Neural crest cell (in vitro differentiated cells): ENCODE measurements at places on chromosomes 5 and 9. TPM values are rescaled to one million over a fixed set of nuclear protein-coding genes. Genes with fewer than 3 reads are reported as not detected.
A peak's percentile ranks its signal among the peaks of the same experiment; 100 is the strongest.

The LCN10 gene
- total RNA-seq, result not detected in 2 replicates

The EGFLAM gene
- total RNA-seq, result 9.1 and 10.3 TPM in 2 replicates

The FAM221B gene
- total RNA-seq, result 0.19 and 0.43 TPM in 2 replicates

GRCh38 chr5:57843059-57843367, 360.4 kb upstream of the ACTBL2 start:
- DNase-seq, result no peak

- no peak for DNase-seq
Observed at GRCh38 chr5:68375540-68375939, 160.0 kb downstream of the PIK3R1 start.

- no peak for DNase-seq
Observed at GRCh38 chr5:59139695-59140094, 556.8 kb downstream of the RAB3C start.

DNA sequence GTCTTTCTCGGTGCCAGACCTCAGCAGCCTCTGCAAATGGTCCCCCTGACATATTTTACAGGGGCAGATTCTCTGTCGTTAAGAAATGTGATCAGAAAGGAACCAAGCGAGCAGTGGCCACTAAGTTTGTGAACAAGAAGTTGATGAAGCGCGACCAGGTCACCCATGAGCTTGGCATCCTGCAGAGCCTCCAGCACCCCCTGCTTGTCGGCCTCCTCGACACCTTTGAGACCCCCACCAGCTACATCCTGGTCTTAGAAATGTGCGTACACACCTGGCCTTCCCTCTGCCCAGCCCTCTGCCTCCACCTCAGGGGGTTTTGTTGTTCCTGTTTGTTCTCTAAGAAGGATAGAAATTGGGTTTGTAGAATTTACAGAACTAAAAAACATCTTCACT, 77.3 kb upstream of the OTULINL start:
- no peak for DNase-seq

GRCh38 chr5:16914108-16914435, 22.0 kb downstream of the MYO10 start:
- no peak for DNase-seq

The HIGD2A gene
- total RNA-seq, result 91.2 and 92.5 TPM in 2 replicates

- no peak for DNase-seq
Observed at GRCh38 chr5:124418390-124418789, 328.0 kb downstream of the ZNF608 start.

The PCDHA1 gene
- 0.07 TPM in 1 of 2 replicates, not detected in the other for total RNA-seq

The PCDHB2 gene
- 52.6 and 57.8 TPM in 2 replicates for total RNA-seq

GRCh38 chr5:55534436-55535198, at the start of gene PLPP1:
Gene PLPP1 (minus strand): TSS chr5:55534964. CDS start chr5:55534629, 335 bp downstream.
- peak; percentile 87 for DNase-seq

The WDR31 gene
- 3.5 and 3.6 TPM in 2 replicates for total RNA-seq

DNA sequence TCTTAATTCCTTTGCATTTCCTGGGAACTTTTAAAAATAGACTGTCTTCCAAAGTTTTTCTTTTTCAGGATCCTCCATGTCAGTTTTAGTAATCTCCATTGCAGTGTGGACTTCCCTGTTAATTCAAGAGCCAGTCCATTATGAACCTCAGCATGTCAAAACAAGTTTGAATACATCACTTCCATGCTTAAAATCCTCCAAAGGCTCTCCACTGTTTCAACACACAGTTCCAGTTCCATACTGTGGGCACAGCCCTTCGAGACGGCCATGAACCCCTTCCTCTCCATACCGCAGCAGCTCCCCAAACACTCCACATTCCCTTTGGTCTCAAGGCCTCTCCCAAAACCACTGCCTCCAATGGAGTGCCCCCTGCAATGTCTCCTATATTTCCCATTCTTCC, 19.5 kb downstream of the LIFR start:
- DNase-seq, result no peak

DNA sequence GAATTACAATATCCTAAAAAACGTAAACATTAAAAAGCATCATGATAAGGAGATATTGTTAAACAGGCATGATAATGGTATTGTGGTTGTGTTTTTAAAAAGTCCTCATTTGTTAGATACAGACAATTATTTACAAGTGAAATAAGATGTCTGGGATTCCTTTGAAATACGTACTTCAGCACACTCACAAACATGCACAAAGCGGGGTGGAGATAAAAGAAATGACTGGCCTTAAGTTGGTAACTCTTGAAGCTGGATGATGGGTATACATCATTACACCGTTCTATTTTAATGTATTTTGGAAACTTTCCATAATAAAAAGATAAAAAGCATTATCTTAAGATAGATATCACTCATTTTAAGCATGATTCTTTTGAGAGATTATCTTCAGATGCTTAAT, 1.0 kb downstream of the FAM200C start:
- DNase-seq, result no peak

The BTNL8 gene
- total RNA-seq, result not detected in 2 replicates

The OR13C9 gene
- not detected in 2 replicates for total RNA-seq

- DNase-seq, result no peak
Observed at GRCh38 chr9:8860925-8861324, 1061.3 kb upstream of the DMAC1 start.

DNA sequence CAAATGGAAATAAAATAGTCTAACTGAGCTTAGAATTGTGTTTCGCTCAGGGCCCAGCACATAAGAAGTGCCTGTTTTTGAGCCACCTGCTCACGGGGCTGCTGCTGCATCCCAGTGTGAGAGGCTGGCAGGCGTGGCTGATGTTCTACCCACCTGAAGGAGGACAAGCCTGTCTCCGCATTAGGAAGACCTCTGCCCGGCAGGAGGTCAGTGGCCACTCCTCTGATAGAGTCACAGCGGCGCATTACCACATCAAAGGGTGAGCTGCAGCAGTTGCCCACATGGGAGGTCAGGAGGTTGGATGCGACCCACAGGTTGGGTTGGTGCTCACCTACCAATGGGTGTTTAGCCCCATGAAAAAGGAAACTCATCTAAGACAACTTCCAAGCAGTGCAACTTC, 3.7 kb upstream of the SLC6A7 start:
- DNase-seq, result no peak

GRCh38 chr9:72635197-72635596, 113.8 kb downstream of the TMC1 start:
- no peak for DNase-seq

DNA sequence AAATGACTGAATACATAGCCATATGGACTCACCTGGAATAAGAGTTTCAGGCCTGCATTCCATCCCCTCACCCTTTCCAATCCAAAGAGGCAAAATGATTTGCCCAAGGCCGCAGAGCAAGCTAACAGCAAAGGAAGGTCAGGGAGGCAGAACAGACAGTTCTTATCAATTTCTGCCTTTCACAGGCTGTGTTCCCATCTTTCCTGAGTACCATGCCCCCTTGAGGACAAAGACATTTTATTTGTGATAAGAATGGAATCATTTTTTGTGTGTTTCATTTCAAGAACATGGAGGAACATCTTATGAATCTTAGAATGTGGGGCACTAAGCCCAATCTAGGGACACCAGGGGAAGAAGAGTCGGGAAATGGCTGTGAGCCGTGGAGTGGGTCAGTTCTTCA, 13.9 kb downstream of the LHFPL2 start:
- DNase-seq, result no peak

The GDNF gene
- 0.30 and 0.65 TPM in 2 replicates for total RNA-seq

The LURAP1L gene
- 0.27 and 0.40 TPM in 2 replicates for total RNA-seq

- peak; percentile 58 for DNase-seq
Observed at GRCh38 chr9:68704814-68705530, at the start of gene PIP5K1B. Gene PIP5K1B (plus strand): TSS chr9:68705240. CDS start chr9:68822615, 117,375 bp downstream.

The ST8SIA4 gene
- total RNA-seq, result 3.6 and 5.9 TPM in 2 replicates

The PCDHA11 gene
- 6.5 and 6.8 TPM in 2 replicates for total RNA-seq

DNA sequence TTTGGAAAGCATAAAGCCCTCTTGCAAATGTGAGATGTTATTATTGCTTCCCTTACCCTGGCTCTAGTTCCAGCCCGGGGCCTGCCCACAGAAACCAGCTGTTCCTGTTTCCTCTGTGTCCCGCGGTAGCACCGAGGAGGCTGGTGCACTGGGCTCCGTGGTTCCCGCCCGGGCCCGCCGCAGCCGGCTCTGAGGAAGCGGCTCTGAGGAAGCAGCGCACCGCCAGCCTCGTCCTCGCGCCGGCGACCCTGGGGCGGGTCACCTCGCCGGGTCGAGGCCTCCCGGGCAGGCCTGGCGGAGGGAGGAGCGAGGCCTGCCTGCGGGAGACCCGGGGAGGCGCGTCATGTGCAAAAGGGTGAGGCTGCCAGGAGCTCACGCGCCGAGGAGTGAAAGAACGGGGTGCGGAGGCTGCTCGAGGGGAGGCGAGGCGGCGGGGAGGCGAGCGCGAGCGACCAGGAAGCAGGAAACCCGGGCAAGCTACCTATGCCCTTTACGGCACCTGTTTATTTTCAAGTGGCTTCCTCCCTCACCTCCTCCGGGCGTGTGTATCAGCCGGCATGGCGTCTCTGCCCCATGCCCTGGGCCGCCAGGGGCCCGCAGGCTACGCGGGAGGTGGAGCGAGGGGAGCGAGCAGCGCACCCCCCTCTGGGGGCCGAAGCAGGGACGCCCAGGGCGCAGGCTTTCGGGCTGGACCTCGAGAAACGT, 61.3 kb upstream of the MEGF10 start:
- DNase-seq, result peak; percentile 20

DNA sequence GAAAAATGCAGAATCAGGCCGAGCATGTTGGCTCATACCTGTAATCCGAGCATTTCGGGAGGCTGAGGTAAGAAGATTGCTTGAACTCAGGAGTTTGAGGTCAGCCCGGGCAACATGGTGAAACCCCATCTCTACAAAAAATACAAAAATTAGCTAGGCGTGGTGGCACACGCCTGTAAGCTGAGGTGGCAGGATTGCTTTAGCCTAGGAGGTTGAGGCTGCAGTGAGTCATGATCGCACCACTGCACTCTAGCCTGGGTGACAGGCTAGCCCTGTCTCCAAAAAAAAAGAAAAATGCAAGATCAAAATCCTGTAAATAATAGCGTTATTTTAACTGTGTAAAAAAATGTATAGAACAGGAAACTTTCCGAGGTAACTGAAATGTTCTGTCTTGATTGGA, 39.4 kb downstream of the RNF44 start:
- no peak for DNase-seq

DNA sequence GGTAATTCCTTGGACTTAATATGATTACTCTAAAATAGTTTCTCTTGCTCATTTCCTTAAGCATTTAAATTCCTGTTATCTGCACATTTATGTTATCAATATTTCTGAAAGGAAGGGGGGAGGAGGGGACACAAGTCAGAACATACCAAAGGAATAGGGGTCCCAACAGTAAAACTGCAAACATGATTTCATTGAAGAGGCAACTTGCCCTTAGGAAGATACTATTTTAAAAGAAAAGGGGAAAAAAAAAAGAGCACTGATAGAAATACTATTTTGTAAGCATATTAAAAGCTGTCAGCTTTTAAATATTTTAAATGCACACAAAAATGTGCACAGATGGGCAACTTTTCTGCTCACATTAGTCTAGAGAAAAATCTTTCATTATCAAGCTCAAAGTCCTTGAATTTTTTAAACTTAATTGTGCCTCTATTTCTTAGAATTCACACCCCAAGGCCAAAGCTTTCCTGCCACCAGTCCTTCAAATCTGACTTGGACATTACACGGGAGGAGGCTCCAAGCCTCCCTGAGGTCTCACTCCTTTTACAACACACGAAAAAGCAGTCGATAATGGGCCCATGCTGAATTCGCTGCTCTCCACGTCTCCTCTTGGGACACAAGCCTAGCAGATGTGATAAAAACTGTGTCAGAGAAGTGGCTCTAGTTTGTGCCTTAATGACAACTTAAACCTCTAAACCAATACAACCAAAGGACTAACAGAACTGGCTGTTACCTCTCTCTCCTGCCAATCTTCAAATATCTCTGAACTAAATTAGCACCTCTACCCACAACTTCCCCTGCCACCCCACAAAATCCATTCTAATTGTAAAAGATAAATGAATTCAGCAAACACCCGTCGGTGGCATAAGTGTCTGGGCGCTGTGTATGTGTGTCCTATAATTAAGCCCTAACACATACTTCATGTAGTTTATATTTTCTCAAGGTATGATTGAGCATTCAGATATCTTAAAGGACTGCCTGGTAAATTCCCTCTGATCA, 154.3 kb downstream of the DENND1A start:
- no peak for DNase-seq

DNA sequence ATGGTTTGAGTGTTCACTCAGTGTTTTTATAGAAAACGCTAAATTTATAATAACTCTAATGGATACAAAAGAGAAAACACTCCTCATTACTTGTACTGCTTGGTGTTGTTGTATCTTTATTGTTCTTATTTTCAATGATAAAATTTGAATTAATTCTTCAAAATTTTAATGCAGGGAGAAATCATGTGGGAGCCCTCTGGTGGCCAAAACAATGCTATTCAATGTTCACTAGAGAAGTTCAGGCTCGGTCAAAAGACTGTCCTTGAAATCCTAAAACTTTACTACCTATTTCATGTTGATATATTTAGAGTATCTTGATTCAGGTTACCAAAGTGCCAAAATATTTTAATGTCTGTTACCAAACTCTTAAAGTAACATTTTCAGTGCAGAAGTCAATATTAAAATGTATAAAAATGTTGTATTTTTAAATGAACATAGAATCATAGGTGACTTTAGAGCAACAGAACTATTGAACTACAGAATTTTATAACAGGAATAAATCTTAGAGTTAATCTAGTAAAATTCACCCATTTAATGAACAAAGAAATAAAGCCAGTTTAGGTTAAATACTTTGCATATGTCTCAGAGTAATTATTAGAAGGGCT, 1259.8 kb downstream of the PTPRD start:
- peak; percentile 10 for DNase-seq

The NTRK2 gene
- total RNA-seq, result 20.1 and 20.6 TPM in 2 replicates

DNA sequence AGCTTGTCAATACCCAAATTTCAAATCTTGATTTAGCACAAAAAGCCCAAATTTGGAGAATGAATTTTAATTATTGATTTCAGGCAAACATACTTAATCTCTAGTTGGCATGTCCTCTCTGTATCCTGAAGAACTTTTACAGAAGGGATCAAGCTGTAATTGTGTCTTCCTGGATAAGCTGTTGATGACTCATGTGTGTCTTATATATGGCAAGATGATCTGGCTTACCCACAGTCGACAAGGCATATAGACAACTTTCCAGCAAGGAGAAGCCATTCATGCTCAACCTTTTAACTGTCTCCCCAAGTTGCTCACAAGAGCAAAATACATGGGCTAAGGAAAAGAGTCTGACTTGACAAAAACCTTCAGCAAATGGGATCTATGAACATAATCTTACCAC, 112.5 kb upstream of the SLCO6A1 start:
- DNase-seq, result no peak

- no peak for DNase-seq
Observed at GRCh38 chr5:105922574-105922973, 1748.2 kb downstream of the EFNA5 start.

DNA sequence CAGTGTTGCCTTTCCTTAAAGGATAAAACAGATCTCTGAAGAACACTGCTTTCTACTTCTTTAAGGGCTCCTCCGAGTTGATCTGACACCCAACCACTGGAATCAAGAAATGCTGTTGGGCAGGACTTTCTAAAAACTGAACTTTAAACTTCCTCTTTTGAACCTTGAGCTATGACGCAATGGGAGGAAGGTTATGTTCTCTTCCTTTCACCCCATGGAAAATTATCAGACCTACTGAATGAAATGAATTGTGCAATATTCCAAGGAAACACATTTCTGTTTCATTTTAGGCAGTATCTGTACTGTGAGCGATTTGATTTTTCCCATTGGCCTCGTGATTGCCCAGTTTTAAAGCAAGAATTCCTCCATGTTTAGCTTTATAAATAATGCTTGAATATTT, 206.0 kb upstream of the PRR16 start:
- DNase-seq, result no peak

The FAM120A gene
- total RNA-seq, result 57.3 and 59.5 TPM in 2 replicates

The OR1Q1 gene
- not detected in 2 replicates for total RNA-seq

The ADAMTS19 gene
- 3.0 and 3.1 TPM in 2 replicates for total RNA-seq

GRCh38 chr9:133278161-133279114, 3.4 kb upstream of the ABO start:
- no peak for DNase-seq

- no peak for DNase-seq
Observed at GRCh38 chr5:10747678-10748622, 13.1 kb downstream of the DAP start.
